GM04503 (cell line): ENCODE measurements at places on chromosomes 3 and 15.

DNA sequence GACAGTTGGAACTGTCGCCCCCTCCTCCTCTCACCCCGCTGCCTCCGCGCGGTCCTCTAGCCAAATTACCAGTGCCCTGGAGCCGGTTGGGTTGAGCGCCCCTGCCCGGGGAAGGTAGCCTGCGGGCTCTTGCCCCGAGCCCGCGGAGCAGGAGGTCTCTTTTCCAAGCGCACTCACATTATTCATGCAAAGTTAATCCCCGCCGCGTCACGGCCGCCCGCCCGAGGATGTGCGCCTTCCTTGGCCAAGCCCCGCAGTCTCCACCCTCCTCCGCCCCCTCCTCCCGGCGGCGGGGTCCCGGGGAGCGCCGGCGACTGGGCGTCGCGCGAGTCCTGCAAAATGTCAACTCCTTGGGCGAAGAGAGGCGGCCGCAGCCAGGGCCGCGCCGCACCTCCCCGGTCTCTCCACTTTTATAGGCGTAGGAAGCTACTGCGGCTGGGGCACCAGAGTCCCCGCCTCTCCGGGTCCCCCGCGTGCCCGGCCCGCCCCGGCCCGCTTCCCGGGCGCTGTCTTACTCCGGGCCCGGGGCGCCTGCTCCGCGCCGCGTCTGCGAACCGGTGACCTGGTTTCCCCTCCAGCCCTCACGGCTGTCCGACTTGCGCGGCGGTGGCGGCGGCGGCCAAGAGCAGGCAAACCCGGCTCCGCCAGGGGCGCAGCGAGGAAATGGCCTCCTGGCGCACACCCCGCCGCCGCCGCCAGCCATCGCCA, at the start of gene THRB:
TSS of gene THRB (minus strand) at position 233 of the 708 bp plus-strand sequence.
- no peak for DNase-seq

DNA sequence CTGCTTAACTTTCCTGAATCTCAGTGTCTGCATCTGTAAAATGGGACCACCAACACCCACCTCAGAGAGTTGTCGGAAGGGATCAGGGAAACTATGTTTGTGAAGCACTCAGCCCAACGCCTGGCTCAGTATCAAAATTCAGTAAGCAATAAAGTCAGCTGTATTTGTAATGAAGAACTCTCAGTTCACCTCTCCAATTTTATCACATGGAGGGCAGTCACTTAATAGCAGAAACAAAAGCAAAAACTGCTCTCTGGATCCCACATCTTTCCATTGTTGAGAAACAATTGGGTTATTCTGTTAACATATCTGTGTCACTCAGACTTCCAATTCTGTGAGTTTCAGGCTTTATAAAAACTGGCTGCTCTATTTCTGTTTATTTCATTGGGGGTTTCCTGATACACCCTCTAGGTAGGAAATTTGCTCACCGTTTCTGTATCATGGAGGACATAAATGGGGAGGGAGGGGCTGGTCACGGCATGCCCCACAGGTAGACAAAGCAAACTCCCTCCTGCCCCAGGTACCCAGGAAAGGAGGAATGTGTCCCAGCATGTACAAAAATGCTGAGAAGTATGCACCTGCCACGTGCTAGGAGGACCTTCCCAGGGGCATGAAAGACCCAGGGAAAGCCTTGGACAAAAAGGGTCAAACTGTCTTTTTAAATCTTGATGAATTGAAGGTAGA, 81.4 kb upstream of the LMOD3 start:
- DNase-seq, result no peak

GRCh38 chr3:132435224-132435910, 18.1 kb downstream of the DNAJC13 start:
- no peak for DNase-seq

- no peak for DNase-seq
Measured at GRCh38 chr3:129555153-129555550, 12.2 kb downstream of the H1-8 start.

- no peak for DNase-seq
Measured at GRCh38 chr15:75145027-75145841, 56.4 kb upstream of the C15orf39 start.

GRCh38 chr3:49244581-49245205, 32.3 kb downstream of the C3orf62 start:
- DNase-seq, result no peak

- DNase-seq, result no peak
Measured at GRCh38 chr3:30673425-30674341, 67.3 kb downstream of the TGFBR2 start.

DNA sequence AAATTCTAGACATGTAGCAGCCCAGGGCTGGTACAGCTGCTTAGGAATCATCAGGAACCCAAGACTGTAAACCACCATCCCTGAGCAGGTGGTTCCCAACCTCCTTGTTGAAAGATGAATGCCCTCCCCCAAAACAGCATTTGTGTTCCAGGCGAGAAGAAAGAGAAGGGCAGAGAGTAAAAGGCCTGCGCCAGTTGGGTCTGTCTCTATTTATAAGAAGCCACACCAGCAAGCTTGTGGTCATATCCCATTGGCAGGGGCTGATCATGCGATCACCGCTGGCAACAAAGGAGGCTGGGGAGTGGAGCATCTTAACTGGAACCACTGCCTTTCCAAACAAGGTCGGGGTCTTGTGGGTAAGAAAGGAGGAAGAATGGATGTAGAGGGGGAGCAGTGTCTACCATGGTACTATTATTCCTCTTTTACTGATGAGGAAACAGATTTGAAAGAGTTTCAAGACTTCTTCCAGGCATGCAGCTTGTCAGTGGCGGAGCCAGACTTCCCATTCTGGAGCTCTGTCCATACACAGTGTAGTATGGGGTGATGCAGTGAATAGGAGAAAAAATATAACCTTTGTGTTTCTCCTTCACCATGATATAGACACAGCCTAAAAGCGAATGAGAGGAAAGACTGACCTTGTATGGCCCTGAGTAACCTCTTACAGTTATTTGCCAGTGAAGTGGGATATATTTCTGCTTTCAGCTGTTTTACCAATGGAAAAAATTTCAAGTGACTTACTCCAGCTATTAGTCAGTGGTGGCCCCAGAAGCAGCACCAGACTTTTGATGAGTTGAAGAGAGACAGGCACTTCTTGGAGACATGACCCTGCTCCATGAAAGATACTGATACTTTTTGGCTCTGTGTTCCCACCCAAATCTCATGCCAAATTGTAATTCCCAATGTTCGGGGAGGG, 222.6 kb downstream of the ABHD5 start:
- DNase-seq, result no peak

- DNase-seq, result no peak
Measured at GRCh38 chr3:64560791-64561190, 127.0 kb downstream of the ADAMTS9 start.

DNA sequence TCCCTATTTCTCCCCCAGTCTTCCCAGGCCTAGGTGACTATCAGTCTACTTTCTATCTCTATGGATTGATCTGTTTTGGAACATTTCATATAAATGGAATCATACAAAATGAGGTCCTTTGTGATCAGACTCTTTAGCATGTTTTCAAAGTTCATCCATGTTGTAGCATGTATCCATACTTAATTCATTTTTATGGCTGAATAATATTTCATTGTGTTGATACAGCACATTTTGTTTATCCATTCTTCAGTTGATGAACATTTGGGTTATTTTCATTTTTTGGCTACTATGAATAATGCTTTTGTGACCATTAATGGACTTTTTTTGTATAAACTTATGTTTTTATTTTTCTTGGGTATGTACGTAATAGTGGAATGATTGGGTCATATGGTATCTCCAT, 19.2 kb upstream of the MGA start:
- DNase-seq, result no peak

GRCh38 chr3:149454746-149455145, 19.8 kb upstream of the TM4SF4 start:
- DNase-seq, result peak; percentile 61

DNA sequence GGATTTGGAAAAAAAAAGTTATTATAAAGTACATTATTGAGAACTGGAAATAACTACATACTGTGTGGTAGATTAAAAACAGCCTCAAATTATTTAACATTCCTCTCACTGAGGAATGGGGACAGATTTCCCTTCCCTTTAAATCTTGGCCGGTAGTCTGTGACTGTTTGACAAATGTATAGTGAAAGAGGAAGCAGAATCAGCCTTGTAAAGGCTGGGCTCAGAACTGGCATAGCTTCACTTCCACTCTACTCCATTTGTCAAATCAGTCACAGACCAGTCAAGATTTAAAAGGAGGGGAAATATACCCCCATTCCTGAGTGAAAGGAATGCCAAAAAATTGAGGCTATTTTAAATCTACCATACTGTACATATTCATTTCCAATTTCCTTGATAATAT, 18.2 kb upstream of the B4GALT4 start:
- DNase-seq, result no peak

DNA sequence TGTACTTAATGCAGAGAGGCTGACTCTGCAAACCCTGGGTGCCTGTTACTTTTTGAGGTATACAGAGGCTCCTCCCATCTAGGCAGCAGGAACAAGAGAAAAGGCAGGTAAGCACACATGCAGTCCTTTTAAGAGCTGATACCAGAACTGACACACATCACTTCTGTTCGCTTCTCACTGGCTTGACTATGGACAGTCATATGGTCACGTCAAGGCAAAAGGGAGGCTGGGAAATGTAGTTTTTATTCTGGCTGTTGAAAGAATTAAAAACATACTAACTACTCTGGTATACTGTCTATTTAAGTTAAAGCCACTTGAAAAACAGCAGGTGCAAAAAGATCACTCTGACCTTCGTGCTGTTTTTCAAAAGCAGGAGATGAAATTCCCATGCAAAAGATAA, 218.3 kb downstream of the CTNNB1 start:
- DNase-seq, result no peak

DNA sequence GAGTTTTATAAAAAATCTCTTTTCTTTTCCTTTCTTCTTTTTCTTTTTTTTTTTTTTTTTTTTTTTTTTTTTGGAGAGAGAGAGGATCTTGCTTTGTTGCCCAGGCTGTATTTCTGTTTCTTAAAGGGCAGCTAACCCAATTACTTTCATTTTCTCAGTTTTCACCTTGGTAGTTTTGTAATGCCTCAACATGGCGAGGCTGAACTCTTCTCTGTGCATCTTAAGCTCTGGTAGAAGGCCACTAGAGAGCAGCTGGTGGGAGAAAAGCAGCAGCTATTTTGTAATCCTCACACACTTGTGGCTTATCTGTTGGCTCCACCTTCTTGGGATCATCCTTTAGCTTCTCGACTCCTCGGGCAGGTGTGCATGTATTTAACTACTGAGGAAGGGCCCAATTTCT, 152.2 kb upstream of the MEIS2 start:
- DNase-seq, result no peak

- no peak for DNase-seq
Measured at GRCh38 chr3:109702976-109703375, 365.6 kb upstream of the DPPA4 start.

GRCh38 chr3:127547761-127548605, 42.5 kb downstream of the TPRA1 start:
- DNase-seq, result peak; percentile 12

GRCh38 chr3:46090161-46090591, 62.9 kb upstream of the XCR1 start:
- no peak for DNase-seq

GRCh38 chr3:72149645-72150300, 364.8 kb upstream of the PROK2 start:
- DNase-seq, result no peak

DNA sequence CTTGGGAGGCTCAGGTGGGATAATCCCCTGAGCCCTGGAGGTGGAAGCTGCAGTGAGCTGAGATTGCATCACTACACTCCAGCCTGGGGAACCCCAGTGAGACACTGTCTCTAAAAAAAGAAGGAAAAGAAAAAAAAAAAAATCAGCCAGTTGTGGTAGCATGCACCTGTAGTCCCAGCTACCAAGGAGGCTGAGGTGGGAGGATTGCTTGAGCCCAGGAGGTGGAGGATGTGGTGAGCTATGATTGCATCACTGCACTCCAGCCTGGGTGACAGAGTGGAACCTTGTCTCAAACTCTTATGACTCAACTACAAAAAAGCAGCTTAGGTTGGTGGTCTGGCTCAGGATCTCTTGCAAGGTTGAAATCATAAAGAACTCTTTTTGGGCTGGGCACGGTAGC, 19.3 kb upstream of the GPX1 start:
- no peak for DNase-seq

DNA sequence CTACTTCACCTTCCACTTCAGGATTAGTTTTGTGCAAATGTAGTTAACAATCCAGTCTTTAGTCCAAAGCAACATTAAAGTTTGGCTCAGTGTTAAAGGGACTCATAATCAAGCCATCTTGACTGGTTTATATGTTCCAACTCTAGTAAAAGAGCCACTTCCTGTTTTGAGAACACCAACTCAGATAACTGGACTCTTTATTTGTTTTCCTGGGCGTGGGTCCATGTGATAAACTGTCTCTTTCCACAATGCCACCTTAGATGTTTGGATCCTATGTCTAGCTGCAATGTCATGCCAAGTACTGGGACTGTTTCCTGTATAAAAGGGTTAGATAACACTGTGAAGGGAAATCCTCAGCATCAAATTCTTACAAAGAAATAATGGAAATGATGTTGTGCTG, 545.0 kb downstream of the PYDC2 start:
- no peak for DNase-seq

GRCh38 chr15:88839961-88840360, 36.7 kb downstream of the ACAN start:
- no peak for DNase-seq

- no peak for DNase-seq
Measured at GRCh38 chr15:94366781-94367180, 135.4 kb downstream of the MCTP2 start.

DNA sequence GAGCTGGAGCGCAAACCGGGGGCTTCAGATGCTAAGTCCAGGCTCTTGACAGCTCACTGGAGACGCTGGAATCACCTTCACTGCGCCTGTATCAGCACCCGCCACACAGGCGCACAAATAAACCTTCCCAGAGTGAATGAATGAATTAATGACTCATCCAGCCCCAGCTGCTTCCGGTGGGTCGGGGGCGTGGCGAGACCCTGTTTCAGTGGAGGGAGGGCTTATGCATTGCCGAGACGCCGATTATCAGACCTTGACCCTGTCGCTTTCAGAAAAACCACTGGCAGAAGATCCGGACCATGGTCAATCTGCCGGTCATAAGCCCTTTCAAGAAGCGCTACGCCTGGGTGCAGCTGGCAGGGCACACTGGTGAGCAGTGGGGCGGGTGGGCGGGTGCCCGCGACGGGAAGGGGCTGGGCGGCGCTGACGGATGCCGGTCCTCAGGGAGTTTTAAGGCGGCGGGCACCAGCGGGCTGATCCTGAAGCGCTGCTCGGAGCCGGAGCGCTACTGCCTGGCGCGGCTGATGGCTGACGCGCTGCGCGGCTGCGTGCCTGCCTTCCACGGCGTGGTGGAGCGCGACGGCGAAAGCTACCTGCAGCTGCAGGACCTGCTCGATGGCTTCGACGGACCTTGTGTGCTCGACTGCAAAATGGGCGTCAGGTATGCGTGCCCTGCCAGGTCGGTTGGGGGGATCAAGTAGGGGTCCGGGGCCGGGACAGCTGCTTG, 7.7 kb downstream of the ITPKA start:
- no peak for DNase-seq

GRCh38 chr3:63405882-63406281, 127.8 kb downstream of the SYNPR start:
- no peak for DNase-seq

GRCh38 chr3:128800241-128801187, 74.5 kb downstream of the RAB7A start:
- DNase-seq, result no peak

DNA sequence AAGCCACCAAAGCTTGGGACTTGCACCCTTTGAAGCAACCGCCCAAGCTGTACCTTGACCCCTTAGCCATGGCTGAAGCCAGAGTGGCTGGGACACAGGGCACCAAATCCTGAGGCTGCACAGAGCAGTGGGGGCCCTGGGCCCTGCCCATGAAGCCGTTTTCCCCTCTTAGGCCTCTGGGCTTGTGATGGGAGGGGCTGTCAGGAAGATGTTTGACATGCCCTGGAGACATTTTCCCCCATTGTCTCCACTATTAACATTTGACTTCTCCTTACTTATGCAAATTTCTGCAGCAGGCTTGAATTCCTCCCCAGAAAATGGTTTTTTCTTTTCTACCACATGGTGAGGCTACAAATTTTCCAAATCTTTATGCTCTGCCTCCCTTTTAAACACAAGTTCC, 522.2 kb downstream of the EDEM1 start:
- no peak for DNase-seq
